Activated naive CD8-positive, alpha-beta T cell treated with anti-CD3 and anti-CD28 coated beads, Interleukin-2, amount 50 U/mL, for 16 hours (primary cell): ENCODE measurements at places on chromosomes 11 and 22.

DNA sequence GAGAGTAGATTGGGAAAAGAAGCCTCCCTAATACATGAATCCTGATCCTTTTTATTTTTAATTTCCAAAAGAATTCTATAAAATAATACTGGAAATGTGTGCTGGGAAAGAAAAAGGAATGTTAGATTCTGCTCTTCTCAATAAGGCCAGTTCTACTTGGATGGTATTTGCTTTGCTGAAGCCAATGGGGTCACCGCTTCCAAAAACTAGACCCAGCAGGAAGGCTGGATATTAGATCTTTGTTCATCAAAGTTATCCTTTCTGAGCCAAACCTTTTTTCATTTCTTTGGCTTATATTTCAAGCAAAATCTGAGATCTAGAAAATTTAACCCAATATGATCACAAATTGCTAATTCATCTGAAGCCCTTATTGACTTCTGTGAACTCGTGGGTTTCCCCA is 41.4 kb downstream of the SCUBE2 start:
- DNase-seq, result no peak

DNA sequence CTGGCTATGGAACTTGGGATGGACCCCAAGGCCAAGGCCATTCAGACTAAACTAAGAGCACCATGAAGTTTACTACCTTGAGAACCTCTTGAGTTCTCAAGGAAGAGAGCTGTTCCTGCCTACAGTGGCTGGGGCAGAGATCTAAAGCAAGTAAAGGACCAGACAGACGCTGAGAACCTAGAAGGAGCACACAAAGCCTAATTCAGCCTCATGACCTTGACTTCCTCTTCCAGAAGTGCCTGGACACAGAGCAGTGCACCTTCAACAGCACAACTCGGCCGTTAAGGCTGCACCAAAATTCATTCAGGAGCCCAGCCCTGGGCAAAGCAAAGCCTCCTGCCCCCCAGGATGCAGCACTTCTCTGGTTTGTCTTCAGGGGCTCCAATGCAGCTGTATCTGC is 82.9 kb upstream of the AKIP1 start:
- no peak for DNase-seq

GRCh38 chr11:133712051-133712560 is 133.2 kb downstream of the SPATA19 start:
- no peak for DNase-seq

DNA sequence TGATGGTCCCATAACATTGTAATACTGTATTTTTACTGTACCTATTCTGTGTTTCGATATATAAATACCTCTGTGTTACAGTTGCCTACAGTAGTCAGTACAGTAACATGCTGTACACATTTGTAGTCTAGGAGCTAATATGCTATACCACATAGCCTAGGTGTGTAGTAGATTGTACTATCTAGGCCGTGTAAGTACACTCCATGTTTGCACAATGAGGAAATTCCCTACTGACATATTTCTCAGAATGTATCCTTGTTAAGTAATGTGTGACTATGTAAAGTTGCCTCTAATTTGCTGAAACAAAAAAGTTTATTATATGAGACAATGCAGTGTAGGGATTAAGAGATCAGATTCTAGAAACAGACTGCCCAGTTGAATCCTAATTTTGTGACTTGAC is 21.3 kb downstream of the CAPRIN1 start:
- DNase-seq, result no peak

DNA sequence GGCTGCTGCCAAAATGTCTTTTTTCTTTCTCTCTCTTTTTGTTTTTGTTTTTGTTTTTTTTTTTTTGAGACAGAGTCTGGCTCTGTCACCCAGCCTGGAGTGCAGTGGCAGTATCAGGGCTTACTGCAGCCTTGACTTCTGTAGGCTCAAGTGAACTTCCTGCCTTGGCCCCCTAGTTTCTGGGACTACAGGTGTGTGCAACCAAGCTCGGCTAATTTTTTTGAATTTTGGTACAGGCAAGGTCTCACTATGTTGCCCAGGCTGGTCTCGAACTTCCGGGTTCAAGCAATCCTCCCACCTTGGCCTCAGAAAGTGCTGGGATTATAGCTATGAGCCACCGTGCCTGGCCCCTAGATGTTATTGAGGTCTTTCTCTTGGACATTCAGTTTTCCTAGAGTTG is 2.2 kb upstream of the DDX10 start:
- DNase-seq, result no peak

- DNase-seq, result no peak
These were observed 416.6 kb upstream of the CCDC90B start for GRCh38 chr11:83702796-83703195.

DNA sequence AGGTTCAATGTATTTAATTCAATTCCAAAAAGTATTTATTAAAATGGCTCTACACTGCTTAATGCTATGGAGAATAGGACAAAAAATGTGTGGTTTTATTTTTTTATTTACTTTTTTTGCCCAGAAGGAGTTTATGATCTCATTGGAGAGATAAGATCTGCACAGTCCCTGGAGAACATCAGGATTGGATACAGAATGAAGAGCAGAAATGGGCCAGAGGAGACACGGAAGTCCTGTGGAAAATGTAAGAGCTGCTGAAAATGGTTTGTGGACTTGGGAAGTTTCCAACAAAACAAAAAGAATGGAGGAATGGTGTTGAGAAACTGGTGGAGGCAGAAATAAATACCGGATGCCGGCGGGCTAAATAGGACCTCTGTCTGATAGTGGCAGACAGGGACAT is 554.6 kb downstream of the OPCML start:
- DNase-seq, result no peak

GRCh38 chr11:129894278-129895125 is 876 bp downstream of the NFRKB start:
- no peak for DNase-seq

DNA sequence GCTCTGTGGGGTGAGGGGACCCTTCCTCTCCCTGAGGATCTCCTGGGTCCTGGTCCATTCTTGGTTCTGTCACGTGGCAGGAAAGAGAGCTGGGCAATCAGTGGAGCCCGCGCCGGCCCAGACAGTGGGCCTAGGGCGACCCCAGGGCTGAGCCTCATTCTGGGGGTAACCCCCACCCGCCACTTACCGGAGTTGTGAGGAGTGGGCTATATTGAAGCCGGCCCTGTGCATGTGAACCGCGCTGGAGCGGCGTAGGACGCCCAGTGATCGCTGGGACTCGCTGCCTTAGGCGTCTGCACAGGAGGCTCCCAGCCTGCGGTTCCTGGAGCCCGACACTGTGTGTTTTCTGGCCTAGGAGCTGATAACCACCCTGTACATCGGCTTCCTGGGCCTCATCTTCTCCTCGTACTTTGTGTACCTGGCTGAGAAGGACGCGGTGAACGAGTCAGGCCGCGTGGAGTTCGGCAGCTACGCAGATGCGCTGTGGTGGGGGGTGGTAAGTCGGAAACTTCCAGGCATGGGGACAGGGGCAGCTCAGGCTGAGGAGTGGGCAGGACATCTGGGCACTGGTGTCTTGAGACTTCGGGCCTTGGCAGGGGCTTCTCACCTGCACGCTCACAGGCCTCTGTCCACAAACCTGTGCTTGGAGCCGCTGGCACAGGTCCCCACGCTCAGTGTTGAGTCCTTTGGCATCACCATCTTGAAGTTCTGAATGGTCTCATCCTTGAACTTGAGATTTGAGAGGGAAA is 127.1 kb downstream of the KCNQ1OT1 start:
- no peak for DNase-seq

DNA sequence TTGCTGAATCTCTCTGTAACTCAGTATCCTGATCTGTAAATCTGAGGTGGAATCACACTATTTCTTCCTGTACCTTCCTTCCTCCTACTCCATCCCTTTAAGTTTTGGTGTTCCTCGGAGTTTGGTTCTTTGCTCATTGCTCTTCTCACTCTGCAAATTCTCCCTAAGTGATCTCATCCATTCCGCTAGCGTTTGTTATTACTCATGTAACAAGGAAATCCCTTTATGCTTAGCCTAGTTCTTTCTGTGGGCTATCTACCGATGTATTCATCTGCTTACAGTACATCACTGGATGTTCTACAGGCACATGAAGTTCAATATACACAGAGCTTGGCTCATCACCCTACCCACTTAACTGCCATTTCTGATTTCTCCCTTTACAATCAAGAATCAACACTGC is 1.6 kb upstream of the CEP295 start:
- no peak for DNase-seq

- no peak for DNase-seq
These were observed 1.5 kb downstream of the OR9G1 start for GRCh38 chr11:56700242-56700913.

DNA sequence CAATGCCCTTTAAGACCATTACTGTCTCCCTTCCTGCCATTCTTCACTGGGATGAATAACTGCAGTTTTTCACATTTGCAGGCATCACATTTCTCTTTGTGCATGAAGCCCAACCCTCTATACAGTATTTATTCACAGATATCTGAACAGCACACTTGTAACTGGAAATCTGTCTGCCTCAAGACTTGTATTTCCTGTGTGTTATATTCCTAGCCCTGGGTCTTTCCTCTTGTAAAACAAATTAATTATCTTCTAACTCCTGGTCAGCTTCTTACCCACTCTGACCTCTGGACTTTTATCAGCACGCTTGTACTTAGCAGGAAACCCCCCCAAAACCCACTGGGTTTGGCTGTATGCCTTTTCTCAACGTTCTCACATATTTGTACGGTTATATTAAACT is 2.0 kb downstream of the CSRP3 start:
- no peak for DNase-seq

GRCh38 chr11:69841859-69842698 is 22.9 kb upstream of the FGF3 start:
- no peak for DNase-seq

DNA sequence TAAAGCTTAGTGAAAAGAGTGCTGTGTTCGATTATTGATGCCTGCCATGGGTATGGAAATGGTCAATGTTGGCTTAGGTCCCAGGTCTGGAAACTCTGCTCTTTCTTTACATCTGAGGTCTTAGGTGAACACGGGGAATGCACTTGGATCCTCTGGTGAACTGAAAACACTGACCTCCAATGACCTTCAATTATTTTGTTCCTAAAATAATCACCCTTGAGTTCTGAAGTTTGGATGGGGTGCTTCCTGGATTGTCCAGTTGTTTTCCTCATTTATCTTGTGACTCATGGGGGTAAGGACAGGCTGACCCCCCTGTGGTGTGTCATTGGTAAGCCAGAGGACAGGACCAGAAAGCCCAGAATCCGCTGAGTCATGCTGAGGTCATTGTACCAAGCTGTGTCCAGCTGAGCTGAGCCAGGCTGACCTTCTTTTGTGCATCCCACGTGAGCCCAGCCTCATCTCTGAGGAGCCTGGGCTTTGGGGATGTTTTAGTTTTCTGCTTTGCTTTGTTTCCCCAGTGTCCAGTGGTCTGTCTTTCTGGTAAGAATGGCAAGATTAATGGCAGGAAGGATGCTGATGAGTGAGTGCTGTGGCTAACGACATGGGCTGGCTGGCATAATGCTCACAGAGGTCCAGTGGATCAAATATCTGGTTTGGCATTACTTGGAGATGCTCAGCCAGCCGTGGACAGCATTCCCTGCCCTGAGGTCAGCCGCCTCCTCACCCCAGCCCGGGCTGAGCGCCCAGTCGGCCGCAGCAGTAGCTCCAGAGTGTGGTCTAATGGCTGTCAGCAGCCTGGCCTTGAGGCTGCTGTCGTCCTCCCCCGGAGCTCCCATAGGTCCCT is 35.6 kb downstream of the AMPD3 start:
- DNase-seq, result no peak

DNA sequence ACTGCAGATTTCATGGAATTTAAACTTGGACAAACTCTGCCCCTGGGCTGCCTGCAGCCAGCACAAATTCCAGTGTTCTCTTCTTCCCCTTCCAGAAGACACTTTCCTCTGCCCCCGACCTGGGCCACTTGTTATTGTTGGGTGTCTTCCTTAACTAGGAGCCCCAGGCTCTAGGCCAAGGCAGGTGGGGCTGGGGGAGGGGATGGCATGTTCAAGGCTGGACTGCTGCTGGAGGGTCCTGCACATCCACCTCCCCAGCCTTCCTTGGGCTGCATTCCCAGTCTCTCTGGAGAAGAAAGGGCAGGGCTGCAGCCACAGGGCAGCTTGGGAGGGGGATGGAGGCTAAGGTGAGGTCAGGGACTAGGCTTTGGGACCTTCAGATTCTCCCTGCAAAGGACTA is 11.5 kb upstream of the SLC22A6 start:
- DNase-seq, result no peak

DNA sequence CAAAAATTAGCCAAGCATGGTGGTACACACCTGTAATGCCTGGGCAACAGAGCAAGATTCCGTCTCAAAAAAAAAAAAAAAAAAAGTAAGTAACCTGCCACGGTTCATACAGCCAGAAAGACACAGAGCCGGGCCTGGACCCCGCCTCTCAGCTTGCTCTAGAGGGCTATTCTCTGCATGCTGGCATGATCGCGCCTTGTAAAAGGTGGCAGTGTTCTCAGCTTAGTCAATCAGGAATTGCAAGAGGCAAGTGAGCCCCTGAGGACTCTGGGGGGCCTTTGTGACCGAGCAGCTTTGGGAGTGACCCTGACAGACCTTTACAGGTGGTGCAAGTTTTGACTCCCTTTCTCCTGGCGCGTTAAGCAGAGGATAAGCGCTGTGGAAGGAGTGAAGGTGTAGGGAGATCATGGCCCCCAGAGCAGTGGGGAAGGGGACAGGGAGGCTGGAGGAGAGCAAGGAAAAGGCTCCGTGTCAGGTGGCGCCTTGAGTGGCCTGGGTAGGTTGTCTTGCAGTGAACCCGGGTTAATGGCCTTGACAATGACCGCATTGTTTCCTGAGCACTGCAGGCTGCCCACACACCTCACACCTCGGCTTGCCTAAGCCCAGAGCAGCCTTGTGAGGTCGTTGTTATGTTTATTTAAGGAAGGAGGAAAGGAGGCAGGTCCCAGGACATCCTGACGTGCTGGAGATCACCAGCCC is 48.9 kb downstream of the CDPF1 start:
- no peak for DNase-seq

DNA sequence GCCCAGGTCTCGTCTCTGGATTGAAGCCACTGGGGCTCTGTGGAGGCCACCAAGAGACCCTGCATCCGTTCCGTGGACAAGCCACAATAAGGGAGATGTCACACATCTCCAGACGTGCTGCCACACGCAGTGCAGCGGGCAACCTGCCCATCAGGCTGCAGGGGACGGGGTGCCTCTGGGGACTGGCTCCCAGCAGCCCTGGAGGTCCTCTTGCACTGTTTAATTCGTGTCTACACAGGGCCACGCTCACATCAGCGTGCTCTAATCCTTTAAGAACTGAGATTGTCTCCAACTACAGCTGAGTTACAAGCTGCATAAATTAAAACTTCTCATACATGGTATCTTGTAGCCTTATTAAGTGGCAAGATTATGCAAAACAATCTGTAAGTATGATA is 1232.2 kb downstream of the BRD1 start:
- DNase-seq, result no peak
